GM04503 (cell line): ENCODE measurements at places on chromosomes 12 and 14.

GRCh38 chr12:25518512-25518911 lies 34.6 kb downstream of the LMNTD1 start:
- DNase-seq: no peak

- peak; percentile 68 for DNase-seq
Measured at GRCh38 chr14:95519699-95520098, 3.2 kb upstream of the SYNE3 start.

GRCh38 chr12:52558781-52559445 lies 6.0 kb upstream of the KRT71 start:
- DNase-seq: no peak

GRCh38 chr14:47833011-47833410 lies 157.6 kb upstream of the MDGA2 start:
- no peak for DNase-seq

GRCh38 chr14:21184254-21184653 lies 28.4 kb upstream of the OR5AU1 start:
- DNase-seq: no peak

- DNase-seq: no peak
Measured at GRCh38 chr12:67752226-67752732, 103.7 kb downstream of the DYRK2 start.

DNA sequence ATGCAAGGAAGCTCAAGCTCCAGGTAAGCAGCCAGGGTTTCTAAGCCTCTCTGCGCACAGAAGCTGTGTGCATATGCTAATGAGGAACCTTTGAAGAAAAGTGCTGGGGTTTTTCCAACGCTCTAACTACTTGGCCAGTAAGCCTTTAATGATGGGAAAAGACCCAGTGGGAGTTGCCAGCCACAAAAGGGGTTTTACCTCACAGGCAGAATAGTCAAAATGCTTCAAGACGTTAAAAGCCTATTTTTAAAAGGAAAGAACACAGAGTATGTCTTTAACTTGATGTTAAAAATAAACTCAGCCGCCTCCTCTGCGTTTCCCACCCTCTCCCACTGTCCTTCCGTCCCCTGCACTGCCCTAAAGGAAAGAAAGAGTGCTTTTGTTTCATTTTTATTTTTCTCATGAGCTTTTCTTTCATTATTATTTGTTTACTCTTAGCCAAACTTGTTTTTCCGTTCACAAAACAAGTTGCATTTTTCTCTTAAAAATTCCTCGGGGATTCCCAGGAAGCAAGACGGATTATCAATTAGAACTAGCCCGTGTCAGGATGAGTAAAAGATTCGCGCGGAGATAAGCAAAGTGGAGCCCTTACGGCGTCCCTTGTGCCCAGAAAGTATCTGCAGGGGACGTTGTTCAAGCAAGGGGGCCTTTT lies 209.8 kb upstream of the NUDT4 start:
- no peak for DNase-seq

DNA sequence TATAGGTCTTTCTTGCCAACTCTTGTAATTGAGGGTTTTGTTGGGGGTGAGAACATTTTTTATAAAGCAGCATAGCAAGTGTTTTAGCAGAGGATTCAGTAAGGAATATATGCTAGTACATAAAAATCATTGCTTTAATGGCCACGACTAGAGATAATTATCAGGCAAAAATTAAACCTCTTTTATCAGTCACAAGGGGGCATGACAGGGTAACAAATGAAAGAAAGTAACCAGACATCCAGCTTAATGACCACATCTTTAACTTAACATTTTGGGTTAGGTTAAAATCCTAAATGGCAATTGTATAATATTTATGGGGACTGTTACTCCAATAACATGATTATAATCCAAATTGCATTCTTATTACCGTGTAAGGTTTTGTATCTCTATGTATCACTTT lies 119.6 kb downstream of the LRRIQ1 start:
- DNase-seq: no peak

DNA sequence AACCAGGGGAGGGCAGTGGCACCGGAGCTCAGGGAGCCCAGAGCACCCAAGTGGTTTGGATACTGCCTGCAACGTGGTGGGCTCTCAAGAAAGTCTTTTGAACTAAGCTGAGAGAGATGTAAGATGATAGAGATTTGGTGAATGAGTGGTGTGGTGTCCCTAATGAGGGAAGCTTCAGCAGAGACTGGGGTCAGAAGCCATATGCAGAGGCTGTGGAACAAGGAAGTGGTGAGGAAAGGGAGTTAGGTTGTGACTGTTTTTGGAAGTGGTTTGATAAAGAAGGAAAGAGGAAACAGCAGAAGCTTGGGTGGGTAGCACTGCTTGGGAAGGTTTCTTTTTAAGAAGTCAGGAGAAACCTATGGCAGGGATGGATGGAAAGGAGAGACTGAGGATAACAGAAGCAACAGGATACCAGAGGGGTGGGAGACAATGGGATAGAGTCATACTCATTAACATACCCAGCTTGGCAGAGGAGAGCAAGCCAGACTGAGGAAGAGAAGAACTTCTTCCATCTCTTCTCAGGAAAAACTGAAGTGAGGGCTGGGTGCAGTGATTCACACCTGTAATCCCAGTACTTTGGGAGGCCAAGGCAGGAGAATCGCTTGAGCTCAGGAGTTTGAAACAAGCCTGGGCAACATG lies 24.1 kb downstream of the SLC4A8 start:
- DNase-seq: no peak

DNA sequence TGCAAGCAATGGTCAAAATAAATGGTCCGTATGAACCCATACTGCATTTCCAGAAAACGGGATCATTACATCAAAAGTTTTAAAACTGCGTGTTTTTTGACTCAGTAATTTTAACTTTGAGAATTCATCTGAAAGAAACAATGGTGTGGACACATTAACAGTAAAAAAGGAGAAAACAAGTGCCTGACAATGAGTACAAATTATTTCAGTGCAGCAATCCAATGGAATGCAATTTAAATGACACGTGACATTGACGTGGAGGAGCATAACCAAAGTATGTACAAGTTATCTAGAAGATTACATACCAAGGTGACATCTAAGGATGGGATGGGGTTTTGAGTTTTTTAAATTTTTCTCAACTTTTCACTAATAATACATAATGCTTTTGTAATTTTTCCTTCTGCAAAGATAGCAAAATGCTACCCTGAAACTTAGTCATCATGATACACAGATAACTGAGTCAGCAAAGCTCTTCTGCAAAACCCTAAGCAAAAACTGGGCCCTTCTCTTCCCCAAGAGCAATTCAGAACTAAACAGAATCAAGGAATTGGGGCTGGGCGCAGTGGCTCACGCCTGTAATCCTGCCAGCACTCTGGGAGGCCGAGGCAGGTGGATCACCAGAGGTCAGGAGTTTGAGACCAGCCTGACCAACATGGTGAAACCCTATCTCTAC lies 20.4 kb downstream of the HNRNPC start:
- DNase-seq: no peak

GRCh38 chr14:90695997-90696660 lies 120.1 kb downstream of the TTC7B start:
- no peak for DNase-seq

DNA sequence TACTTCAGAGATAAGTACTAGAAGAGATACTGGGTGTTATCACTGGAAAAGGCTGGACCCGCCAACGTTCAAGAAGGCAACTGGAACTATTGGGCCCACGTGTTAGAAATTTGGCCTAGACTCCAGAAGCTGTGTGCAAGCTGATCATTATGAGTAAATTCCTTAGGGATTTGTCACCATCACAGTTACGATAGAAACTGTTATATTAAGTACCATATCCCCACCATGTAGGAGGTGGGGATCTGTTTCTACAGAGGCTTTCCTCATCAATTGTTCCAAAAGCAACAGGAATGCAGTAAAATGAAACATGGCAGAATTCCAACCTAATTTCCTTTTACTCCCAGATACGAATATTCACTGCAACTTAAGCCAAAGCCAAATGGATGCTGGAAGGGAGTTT lies 170.7 kb downstream of the NOVA1 start:
- no peak for DNase-seq

GRCh38 chr14:35628989-35629388 lies 95.0 kb downstream of the INSM2 start:
- no peak for DNase-seq

DNA sequence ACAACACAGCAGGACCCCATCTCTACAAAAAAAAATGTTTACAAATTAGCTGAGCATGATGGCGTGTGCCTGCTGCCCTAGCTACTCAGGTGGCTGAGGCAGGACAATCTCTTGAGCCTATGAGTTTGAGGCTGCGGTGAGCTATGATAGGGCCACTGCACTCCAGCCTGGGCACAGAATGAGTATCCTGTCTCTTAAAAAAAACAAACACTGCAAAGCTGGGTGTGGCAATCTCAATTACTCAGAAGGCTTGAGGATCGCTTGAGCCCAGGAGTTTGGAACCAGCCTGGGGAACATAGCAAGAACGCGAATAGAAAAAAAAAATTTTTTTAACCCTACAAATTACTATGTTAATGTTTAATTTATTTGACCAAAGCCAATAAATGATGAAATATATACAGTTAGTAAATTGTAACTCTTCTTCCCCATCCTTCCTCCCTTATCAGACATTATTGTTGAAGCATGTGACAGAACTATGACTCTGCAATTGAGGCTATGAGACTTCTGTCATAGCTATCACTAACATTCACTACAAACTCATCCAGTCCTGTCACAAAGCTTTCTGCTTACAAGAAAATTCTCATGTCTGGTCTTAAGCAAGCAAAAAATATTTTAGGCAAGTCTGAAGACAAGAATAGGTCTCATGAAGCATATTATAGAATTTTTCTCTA lies 9.8 kb downstream of the BTBD7 start:
- no peak for DNase-seq

- DNase-seq: no peak
Measured at GRCh38 chr12:52358575-52359350, 8.5 kb downstream of the KRT85 start.

GRCh38 chr14:71698027-71698426 lies 234.2 kb upstream of the RGS6 start:
- DNase-seq: no peak

DNA sequence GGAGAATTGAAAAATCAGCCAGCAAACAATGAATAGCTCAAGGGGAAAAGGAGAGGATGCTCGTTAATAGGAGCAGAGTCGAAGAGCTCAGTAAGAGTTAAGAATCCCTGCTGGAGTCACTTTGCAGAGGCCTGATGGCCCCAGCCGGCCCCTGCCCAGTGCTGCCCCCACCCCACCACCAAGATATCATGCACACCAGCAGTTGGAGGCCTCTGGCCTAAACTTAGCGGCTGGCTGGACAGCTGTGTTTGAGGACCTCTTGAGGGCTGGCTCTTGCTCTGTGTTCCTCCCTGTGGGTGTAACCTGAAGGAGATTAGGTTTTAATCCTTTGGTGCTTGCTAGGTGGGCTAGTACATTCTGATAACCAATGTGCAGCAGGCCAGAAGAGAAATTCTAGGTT lies 142.0 kb downstream of the PLXNC1 start:
- no peak for DNase-seq

DNA sequence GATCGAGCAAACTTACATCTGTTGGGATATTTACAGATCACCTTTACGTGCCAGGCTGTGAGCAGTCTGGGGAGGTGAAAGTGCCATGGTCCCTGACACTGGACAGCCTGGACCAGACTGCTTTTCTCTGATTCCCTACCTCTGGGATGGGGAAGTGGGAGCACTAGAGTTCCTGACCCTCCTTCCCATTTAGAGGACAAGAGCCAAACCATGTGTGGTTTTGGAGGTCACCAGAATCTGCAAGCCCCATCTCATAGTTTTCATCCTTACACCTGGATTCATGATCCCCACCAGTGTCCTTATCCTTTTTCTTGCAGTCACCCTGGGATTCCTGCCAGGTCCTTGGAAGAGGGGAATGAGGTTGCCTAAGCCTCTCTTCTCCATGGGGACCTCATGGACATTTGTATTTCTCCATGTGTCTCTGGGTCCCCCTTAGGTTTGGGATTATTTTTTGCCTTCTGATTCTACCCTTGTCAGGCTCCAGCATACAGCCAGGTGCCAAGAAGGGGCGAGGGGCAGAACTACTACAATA lies 1.5 kb upstream of the WNT10B start:
- no peak for DNase-seq

DNA sequence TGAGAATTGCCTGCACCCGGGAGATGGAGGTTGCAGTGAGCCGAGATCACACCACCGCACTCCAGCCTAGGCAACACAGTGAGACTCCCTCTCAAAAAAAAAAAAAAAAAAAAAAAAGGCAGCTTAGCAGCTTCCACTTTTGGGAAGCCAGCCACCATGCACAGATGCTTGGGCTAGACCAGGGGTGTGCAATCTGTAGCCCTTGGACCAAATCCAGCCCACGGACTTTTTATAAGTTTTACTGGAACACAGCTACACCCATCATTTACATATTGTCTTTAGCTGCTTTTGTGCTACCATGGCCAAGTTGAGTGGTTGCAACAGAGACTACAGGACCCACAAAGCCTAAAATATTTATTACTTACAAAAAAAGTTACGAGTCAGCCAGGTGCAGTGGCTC lies 6.7 kb downstream of the CIT start:
- DNase-seq: no peak

DNA sequence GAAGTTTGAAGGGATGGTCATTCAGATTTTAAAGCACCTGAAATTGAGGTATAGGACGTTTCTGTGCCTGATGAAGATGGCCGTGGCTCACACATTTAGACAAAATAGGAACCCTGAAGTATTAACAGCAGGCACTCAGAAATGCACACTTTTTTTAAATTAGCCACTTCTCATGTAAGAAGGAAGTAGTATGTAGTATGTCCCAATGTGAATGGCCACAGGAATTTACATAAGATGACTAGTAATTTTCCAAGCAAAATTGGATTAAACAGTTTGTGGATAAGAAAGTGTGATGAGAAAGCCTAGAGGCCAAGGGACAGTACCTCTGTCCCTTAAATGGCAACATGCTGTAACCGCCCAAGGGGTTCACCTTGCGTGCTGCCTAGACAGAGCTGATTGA lies 1.8 kb upstream of the MIS18BP1 start:
- DNase-seq: no peak

GRCh38 chr12:32211900-32212156 lies 105.2 kb downstream of the BICD1 start:
- DNase-seq: no peak

DNA sequence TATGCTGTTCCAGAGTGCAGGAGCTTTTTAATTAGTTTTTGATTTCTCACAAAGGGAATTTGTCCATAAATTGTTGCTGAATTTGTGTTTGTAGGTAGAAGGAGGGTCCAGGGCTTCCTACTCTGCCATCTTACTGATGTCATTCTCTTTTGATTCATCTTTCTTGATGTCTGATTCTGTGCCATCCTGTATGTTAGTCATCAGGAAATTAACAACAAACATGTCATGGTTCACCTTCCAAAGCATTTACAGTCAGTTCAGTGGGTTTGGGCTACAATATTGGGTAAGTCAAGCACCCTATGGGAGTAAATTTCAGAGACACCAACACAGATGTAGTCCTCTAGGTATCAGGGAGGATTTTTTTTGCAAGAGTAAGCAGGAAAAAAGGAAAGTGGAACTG lies 135.2 kb upstream of the SLC38A2 start:
- no peak for DNase-seq

- no peak for DNase-seq
Measured at GRCh38 chr14:68631394-68632053, 161.3 kb downstream of the ZFP36L1 start.

GRCh38 chr14:61321385-61322010 lies at the start of gene PRKCH:
Gene PRKCH, plus strand, starts transcription at chr14:61321579. Its CDS starts 523 bp downstream, at chr14:61322102.
- DNase-seq: no peak
